Activated CD8-positive, alpha-beta memory T cell treated with anti-CD3 and anti-CD28 coated beads for 4 hours (primary cell): ENCODE measurements at places on chromosomes 3 and 15.

DNA sequence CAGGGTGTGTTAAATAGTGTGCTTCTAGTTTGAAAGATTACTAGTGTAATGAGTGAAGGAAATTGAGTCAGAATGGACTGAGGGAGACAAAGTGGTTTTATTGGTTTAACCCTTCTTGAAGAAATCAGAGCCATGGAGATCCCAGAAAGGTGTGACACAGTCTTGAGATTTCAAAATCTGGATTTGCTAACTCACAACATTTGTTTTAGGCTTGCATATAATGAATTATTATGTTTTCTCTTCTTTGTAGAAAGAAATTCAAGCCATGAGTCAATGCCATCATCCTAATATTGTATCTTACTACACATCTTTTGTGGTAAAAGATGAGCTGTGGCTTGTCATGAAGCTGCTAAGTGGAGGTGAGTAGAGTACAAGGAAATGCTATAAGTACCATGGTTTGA is 25.1 kb downstream of the OXSR1 start:
- no peak for DNase-seq

- DNase-seq = no peak
These were observed 17.9 kb downstream of the IL12A start for GRCh38 chr3:160006282-160007163.

- DNase-seq = no peak
These were observed 3.3 kb upstream of the RBSN start for GRCh38 chr3:15102256-15102655.

DNA sequence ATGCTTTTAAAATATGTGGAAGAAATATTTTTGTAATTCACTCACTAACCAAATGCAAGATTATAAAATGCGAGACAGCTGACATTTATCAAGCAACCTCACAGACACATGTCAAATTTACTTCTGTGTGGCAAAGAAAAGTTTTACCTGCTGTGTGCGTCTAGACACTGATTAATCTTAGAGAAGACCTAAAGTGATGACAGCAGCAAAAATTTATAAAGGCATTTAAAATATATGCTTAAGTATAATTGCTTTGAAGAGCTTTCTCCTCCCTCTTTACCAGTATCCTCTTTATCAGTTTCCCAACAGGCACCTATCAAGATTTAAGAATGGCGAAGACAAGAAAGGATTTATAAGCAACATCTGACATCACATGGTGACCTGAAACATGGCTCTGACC is 37.3 kb downstream of the UBP1 start:
- no peak for DNase-seq

GRCh38 chr3:119831022-119831421 is 49.1 kb downstream of the NR1I2 start:
- DNase-seq = no peak

DNA sequence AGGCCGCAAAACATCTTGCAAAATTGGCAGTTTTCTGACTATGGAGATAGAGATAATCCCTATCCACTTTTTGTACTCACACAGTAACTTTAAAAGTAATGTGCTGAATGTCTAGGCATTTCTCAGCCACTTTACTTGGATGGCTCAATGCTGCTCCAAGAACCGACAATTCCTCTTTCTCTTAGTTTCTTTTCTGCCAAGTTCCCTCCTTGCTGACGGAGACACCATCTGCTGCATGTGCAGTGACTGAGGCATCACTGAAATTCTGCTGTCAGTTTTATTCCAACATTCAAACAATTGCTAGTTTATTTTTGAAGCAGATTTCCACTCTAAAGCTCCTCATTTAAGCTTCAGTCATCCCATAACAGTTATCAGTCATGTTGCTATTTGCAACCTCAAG is 116.0 kb upstream of the RBMS3 start:
- DNase-seq = no peak

DNA sequence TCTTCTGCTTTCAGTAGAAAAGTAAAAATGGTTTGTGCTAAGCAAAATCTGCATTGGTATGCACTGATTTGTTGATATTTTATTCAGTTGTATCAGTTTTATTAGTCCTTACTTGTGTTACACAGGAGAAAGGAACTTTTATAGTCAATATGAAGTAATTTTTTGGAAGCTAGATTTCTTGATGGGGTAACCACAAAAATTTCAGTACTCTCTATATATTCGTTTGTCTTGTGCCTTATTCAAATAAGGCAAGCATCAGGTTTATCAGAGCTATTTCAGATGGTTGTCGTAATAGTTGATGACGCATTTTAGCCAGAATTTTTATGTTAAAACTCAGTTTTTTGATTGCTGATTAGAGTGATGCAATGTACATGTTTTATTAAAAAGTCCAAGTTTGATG is 50.7 kb upstream of the NIPA1 start:
- no peak for DNase-seq

DNA sequence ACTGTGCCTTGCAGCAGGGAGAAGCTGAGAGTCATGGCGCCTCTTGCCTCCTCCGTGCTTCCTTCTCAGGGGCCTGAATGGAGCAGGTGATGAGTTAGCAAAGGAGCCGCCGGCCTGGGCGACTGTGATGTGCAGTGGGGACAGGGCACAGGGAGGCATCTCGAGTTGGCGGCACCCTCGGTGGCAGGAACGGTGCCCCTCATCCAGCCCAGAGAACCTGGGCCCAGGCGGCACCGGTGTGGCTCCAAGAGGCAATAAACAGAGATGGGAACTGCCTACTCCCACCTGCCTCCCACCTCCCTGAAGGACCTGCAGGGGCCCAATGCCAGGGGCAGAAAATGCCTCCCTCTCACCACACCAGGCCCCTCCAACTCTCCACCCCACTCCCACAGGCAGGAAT is 6.2 kb downstream of the SLC41A3 start:
- DNase-seq = no peak

- DNase-seq = no peak
These were observed 164.1 kb downstream of the STXBP5L start for GRCh38 chr3:121072133-121072532.

- no peak for DNase-seq
These were observed 901.6 kb downstream of the TUSC7 start for GRCh38 chr3:117611211-117611610.

DNA sequence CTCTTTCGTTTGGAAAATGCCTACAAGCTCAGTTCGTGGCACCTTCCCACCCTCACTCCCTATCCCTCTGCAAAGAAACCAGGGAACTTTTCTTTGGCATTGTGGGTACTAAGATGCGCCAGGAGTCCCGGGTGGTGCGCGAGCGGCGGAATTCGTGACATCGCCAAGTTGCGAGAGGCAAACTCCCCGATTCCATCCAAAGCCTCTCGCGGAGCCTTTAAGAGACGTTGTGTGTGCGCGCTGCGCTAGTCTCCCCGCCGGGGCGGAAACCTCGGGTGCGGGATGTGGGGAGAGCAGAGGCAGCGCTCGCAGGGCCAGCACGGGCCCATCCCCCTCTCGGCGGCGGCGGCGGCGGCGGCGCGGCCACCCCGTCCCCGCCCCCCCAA is 443 bp upstream of the NR2F2 start:
- DNase-seq = no peak

GRCh38 chr15:50993598-50993997 is 85.1 kb downstream of the AP4E1 start:
- no peak for DNase-seq

GRCh38 chr3:13235897-13236296 is 162.7 kb upstream of the IQSEC1 start:
- no peak for DNase-seq

DNA sequence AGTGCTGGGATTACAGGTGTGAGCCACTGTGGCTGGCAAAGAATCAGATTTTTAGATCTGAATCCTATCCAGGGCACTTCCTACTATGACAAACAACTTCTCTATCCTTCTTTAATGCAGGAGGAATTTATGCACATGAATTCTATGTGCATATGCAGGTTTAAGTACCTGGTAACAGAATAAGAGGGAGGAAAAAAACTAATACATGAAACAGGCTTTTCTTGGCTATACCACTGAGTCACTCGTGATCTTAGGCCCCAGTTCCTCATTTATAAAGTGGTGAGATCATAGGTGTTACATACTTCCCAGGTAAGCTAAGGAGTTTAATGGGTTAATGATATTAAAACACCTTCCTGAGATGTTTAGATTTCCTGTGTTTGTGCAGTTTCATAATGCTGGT is 108.2 kb downstream of the TP63 start:
- no peak for DNase-seq
